ENCODE measurements at places on chromosomes 4 and X. TPM values are rescaled to one million over a fixed set of nuclear protein-coding genes. Genes with fewer than 3 reads are reported as not detected.

The ZCCHC12 gene
- total RNA-seq, result not detected

The PRDM8 gene
- 8.0 TPM for total RNA-seq

The STIM2 gene
- total RNA-seq, result 30.5 TPM

The CXXC4 gene
- 3.1 TPM for total RNA-seq

The ASIC5 gene
- not detected for total RNA-seq

The NIPAL1 gene
- 6.3 TPM for total RNA-seq

Measured in sciatic nerve (tissue), 2 donors.